ENCODE measurements at places on chromosomes 6 and 20. TPM values are rescaled to one million over a fixed set of nuclear protein-coding genes. Genes with fewer than 3 reads are reported as not detected.

The SLC35A1 gene
- total RNA-seq = 14.7 TPM

DNA sequence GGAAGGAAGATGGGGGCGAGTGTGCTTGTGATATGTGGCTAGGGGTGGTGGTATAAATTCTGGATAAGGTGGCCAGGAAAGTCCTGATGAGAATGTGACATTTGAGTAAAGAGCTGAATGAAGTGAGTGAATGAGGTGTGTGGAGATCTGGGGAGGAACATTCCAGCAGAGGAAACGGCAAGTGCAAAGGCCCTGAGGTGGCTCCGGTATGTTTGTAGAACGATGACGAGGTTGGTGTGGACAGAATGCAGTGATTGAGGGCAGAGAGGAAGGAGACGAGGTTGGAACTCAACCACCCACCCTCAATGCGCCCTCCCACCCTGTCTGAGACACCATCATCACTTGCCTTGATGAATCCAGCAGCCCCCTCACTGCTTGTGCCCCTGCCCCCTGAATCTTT, 214.1 kb upstream of the RNF24 start:
- DNase-seq = no peak

DNA sequence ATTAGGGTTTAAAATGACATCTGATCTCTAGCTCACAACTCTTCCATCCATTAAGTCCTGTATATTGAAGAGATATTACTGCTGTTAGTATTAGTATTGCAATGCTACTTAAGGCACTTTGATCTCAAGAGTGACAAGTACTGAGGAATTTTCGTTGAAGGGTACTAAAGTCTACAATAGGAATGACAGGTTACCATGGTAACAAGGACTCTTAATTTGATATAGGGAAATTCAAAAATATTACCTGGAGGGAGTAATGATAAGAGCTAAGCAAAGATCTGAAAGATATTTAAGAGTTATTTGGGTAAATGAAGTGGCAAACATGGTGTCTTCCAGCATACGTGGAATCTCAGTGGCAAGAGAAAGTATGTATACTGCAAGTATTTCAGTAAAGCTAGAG, 518.0 kb upstream of the SLC35B3 start:
- DNase-seq = no peak

DNA sequence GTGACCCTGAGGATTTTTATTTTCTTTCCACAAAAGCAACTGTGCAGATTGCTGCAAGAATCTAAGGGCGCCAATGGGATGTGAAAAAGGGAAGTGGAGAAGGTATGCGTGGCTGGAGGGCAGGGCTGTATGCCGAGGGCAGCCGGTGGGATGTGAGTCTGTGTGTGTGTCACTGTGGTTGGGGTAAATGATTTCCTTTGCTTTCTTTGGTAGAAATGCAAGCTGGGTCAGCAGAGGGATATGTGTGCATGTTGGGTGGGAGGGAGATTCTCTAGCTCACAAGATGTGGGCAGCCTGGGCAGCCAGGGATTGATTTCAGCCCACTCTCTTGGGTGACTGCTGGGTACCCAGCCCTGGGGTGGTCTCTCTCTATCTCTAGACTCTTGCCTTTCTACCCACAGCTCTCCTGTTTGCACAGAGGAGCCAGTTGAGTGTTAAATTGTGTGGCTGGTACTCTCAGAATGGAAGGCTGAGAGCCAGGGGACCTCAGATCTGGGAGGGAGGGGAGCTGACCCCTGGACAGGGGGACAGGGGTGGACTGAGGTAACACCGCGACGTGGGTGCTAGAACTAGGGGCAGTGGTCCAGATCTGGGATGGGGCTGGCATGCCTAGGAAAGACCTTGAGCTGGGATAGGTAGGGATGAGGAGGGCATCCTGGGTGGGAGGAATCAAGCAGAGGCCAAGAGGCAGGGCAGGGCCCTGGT, 136.8 kb upstream of the RNF24 start:
- no peak for DNase-seq

- DNase-seq = no peak
Observed at GRCh38 chr6:44561060-44561623, 173.6 kb downstream of the CDC5L start.

Measured in activated T-cell treated with anti-CD3 and anti-CD28 coated beads, Interleukin-2, amount 50 U/mL, for 72 hours (primary cell).